Hepatic stellate cell (primary cell): ENCODE measurements at places on chromosomes 16 and 17.

DNA sequence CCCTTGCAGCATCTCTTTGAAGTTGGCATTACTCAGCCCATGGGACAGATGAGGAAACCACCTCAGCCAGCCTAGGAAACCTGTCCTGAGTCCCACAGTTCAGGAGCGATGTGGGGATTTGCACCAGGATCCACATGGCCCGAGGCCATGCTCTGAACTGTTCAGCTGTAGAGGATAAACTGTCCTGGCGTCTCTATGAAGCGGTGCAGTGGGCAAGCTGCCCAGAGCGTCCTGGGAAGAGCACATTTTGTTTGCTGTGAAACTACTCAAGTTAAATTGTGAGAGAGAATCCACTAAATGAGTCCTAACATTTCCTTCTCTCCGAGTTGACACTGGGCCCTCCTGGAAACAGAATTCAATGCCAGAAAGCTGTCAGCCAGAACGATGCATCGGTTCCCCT, 276.6 kb upstream of the TNRC6C start:
- DNase-seq = no peak

DNA sequence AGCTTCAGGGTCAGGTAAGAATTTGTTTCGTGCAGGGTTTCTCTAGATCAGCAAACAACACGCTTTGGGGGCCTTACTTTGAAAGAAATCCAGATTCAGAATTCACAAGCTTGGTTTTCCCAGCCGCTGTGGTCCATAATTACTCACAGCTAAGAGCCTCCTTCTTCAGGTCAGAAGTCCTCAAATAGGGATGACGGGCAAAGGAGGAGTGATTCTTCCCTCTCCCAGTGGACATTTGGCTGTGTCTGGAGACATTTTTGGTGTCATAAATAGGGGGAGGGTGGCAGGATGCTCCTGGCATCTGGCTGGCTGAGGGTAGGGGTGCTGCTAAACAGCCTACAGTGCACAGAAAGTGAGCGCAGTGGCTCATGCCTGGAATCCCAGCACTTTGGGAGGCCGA, 48.6 kb upstream of the USP7 start:
- no peak for DNase-seq

- DNase-seq = peak; percentile 47
Measured at GRCh38 chr16:69073181-69073702, 32.2 kb upstream of the HAS3 start.

GRCh38 chr16:1926271-1926670, 8.1 kb upstream of the HS3ST6 start:
- DNase-seq = no peak

DNA sequence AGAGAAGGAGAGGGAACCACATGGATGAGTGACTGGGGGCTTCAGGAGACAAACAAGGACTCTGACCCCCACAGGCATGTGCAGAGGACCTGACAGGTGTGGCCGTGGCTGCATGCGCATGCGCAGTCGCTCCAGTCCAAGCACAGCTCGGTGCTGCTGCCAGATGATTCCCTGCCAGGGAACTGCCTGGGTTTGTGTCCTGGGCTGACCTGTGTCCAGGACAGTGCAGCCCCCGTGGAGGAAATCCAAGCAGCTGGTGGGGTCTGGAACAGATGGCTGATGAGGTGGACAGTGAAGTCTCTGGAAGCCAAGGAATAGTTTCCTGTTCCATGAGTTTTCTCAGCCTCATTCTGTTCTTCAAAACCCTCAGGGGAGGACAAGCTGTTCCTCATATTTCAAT, 27.3 kb downstream of the LASP1 start:
- DNase-seq = no peak

DNA sequence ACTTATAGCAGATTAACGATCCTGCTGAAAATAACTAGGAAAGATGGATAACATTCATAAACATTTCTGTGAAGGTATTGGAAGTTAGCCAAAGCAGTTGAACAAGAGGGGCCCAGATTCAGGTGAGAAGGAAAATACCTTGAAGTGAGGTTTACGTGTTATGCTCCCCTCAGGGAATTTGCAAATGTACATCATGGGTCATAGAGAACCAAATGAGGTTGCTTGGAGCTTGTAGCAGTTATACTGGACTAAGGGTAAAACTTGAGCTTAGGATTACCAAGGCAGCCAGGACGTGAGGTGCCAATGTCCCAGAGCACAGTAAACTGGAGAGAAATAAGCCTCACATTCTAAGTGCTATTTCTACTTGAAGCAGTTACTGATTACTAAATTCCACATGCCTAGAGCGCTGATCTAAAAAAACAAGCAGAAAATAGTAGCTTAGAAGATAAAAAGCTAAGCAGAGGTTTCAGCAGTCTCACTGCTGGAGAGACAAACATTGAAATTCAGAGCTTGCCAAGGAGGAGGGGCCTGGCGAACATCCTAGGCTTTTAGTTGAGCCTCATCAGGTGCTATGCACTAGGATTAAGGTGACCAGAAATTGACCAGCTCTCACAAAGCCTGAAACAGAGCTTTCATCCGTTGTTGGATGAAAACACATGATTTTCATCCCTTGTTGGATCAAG, 136.7 kb upstream of the FAM20A start:
- no peak for DNase-seq

DNA sequence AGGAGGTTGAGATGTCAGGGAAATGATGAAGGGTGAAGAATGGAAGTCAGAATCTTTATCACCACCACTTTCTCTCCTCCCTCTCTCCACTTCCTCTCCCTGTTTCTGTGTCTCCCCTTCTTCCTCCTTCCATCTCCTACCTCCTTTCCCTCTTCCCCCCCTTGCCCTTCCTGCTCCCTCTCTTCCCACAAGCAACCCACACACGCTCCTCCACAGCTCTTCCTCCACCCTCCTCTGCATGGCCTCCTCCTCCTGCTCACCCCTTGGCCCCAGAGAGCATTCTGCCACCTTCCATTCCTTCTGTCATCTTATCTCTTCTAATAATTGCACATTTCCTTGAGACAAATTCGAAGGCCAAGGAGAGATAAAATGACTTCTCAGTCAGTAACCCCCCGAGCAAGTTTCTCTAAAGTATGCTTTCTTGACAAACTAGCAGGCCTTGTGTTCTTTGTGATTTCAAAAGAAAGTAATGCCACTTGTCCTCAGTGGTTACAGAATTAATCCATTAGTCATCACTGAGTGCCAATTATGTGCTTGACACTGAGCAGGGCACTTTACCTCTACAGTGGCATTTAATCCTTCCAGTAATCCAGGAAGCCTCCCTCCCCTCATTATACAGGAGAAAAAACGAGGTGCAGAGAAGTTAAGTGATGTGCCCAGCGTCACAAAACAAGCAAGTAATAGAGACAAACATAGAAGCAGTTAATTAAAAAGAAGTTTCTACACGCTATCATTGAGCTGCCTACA, 72.3 kb upstream of the CCL1 start:
- DNase-seq = no peak

DNA sequence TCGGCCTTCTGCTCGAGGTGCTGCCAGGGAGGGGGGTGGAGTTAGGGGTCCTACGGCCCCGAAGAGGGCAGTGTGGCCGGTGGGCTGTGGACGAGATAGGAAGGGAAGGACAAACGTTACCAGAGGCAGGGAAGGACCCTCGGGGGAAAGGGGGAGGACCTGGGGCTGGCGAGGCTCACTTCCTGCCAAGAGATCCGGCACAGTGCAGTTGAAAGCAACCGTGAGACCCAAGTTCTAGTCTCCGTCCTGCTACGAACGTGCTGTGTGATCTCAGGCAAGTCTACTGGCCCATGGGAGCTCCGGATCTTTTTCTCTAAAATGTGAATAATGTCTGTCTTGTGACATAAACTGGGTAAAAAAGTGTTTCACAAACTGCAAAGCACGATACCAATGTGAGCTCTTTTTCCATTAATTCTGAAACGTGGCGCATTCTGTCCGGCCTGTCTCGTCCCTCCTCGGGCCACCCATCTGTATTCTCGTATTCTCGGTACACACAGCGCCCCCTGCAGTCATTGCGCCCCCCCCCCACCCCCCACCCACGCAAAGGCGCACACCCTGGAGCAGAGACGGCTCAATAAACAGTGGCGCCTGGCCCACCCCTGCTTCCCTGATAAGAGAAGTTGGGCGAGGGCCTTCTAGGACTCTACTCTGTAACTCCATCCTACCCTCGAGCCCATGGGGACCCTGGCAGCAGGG, 8.8 kb downstream of the CYGB start:
- no peak for DNase-seq

- no peak for DNase-seq
Measured at GRCh38 chr17:79794659-79795511, 2.0 kb downstream of the CBX8 start.

- DNase-seq = no peak
Measured at GRCh38 chr16:75345711-75346110, 87.6 kb downstream of the CFDP1 start.

DNA sequence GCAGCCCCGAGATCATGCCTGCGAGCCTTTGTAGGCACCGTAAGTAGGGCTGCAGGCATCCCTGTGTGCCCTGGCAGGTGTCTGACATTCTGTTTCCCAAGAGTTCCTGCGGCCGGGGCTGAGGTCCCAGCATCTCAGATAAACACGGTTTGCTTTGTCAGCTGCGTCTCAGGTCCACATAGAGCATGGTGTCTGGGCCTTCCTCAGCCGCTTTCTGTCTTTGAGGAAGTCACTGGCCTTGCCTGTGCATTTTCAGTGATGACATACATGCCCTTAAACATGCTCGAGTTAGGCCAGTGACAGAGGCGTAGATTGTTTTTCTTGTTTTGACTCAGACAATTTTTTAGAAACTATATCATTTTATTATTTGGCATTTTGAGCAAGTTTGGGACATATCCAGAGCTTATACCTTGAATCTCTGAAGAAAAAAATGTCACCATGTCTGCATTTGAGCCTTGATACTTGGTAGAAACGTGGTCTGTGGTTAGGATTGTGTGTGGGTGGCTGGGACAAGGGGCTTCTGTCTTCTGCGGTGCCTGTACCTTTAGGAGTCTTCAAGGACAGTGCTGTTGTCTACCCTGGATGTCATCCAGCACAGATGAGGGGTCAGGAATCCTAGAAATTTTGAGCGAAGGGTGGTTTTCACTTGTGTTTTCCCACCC, 105.8 kb downstream of the SNX29 start:
- DNase-seq = no peak

GRCh38 chr16:50761267-50761666, 19.4 kb downstream of the CYLD start:
- no peak for DNase-seq

DNA sequence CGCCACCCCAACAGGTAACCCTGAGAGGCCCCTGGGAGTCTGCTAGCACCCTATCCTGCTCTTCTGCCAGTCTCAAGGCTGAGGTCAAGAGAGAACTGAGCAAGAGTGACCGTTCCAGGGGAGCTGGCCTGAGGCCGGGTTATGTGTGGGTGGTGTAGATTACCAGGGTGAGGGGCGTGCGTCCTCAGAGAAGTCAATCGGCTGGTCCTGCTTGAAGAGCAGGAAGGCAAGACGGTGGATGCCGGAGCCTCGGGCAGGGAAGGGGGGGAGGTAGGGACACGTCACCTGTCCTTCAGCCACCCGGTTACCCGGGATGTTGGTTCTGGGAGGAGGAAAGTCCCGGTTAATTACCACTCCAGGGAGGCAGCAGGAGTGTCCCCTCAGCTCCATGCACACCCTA, 2.6 kb upstream of the TRIM65 start:
- no peak for DNase-seq

DNA sequence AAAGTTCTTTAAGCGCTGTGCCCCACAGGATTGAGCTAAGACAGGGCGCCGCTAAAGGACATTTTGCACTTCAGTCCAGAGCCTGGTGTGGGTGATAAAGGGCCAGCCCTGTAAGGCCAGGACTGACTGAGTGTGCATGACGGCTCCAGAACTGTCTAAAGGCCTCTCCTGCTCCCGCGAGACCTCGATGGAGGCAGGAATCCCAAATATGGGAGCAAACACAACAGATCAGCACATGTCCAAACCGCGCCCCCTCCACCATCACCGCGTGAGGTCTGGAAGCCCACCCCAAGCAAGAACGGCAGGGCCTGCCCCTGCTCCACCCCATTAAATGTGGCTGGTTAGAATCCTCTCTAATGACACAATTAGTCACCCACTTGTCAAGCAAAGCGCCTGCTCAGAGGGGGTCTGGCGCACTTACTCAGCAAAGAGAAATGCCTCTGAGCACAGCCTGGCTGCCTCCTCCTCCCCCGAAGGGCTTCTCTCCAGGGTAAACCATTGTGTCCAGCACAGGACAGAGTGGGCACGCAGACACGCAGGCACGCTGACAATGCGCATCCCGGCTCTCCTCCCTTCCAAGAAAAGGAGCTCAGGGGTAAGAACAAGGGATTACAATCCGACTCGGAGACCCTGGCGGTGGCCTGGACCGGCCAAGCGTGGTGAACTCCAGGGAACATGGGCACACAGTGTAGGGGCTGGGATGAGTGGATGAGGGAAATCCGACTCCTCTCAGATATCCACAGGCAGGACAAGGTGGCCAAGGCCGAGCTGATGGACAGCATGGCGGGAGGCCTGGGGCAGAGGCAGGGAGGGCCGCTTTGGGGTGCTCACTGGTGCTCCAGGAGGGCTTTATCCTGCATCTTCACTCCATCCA, 1.5 kb downstream of the MXRA7 start:
- peak; percentile 97 for DNase-seq

- no peak for DNase-seq
Measured at GRCh38 chr17:77457572-77458201, 316.9 kb downstream of the SEC14L1 start.

GRCh38 chr17:32546031-32546444, 59.2 kb downstream of the CDK5R1 start:
- no peak for DNase-seq

DNA sequence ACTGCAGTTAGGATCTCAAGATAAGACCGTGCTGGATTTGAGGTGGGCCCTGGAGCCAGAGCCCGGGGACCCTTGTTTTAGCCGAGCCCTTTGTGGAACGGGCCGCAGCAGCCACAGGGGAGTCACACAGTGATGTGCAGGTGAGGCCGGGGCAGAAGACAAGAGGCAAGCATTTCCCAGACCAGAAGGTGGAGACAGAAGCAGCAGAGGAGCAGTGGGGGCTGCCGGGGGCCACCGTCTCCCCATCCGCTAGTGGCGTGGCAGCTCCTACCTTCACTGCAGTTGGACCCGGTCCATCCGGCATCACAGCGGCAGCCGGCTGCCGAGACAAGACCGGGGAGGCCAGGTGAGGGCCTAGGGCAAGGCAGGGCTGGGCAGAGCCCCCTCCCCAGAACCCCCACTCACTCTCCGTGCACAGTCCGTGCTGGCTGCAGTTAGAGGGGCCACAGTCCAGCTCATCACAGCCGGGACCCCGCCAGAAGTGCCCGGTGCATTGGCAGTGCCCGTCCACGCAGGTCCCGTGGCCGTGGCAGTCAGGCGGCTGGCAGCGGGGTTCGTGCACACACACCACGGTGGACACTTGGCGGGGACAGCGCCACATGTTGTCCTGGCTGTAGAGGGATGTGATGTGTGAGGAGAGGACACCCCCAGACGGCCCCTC, 6.0 kb downstream of the NAGPA start:
- no peak for DNase-seq
